ENCODE measurements at places on chromosomes 12 and 14. TPM values are rescaled to one million over a fixed set of nuclear protein-coding genes. Genes with fewer than 3 reads are reported as not detected.

GRCh38 chr12:10409392-10409791 lies at the start of gene KLRC4:
TSS of gene KLRC4 (minus strand) at chr12:10409757. CDS start at chr12:10409575, 182 bp downstream.
- no peak for DNase-seq

GRCh38 chr12:127654383-127654985 lies 612.5 kb upstream of the TMEM132C start:
- DNase-seq: no peak

GRCh38 chr12:3740480-3741231 lies 12.3 kb downstream of the CRACR2A start:
- no peak for DNase-seq

GRCh38 chr12:49888461-49889151 lies 15.1 kb downstream of the FAIM2 start:
- DNase-seq: no peak

DNA sequence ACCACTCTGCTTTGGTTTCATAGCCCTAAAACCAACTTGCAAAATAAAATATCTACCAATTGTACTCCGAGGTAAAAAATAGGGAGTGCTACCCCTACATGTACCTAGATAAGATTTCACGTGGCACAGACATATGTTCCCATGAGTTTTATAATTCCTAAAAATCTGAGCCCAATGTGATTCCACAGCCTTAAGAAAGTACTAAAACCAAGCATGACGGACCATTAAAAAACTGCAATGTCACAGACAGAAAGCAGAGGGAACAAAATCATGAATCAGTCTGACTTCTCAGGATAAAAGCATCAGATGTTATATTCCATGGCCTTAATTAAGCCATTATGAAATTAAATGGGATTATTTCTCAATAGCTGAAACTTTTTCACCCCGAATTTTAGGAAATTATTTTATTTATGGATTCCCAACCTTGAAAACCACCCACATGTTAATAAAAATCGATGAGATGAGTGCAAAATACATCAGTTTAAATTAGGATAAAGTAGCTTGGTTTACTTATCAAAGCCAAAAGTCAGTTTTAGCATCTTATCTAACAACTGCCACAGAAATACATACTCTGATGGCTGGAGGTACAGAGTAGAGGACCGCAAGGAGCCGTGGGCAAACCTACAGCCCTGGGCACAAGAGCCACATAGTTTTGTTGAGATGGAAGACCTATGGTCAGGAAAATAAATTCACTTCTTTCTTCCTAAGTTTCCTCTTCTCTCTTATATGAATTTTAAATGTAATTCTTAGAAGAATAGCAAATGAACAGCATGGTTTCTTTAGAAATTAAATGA lies 4.5 kb downstream of the ITPR2 start:
- no peak for DNase-seq

GRCh38 chr12:94775710-94776109 lies 125.4 kb upstream of the TMCC3 start:
- no peak for DNase-seq

Gene OVCH1
- 0.08 TPM for total RNA-seq

Gene CLEC4C
- total RNA-seq: 0.33 TPM
